ENCODE measurements at places on chromosomes 11 and 22. TPM values are rescaled to one million over a fixed set of nuclear protein-coding genes. Genes with fewer than 3 reads are reported as not detected.

Gene RASD2
- 0.88 TPM for total RNA-seq

Gene PRODH
- total RNA-seq, result 4.6 TPM

Gene GGTLC2
- total RNA-seq, result not detected

Gene CARNS1
- 0.16 TPM for total RNA-seq

Gene ARFIP2
- 129 TPM for total RNA-seq

Gene POU2AF3
- total RNA-seq, result 1.4 TPM

Gene PRR33
- total RNA-seq, result not detected

Gene CHADL
- total RNA-seq, result 3.7 TPM

Gene PATE4
- not detected for total RNA-seq

Gene POU2F3
- not detected for total RNA-seq

All from breast epithelium (tissue), 4 donors.